ENCODE measurements at places on chromosomes 1 and 21.

- DNase-seq = no peak
These were observed 49.8 kb upstream of the RCC1 start for GRCh38 chr1:28456078-28456477.

- no peak for DNase-seq
These were observed 119.6 kb downstream of the ACTL8 start for GRCh38 chr1:17874710-17875109.

GRCh38 chr1:188281921-188282320, 1453.2 kb downstream of the PLA2G4A start:
- no peak for DNase-seq

DNA sequence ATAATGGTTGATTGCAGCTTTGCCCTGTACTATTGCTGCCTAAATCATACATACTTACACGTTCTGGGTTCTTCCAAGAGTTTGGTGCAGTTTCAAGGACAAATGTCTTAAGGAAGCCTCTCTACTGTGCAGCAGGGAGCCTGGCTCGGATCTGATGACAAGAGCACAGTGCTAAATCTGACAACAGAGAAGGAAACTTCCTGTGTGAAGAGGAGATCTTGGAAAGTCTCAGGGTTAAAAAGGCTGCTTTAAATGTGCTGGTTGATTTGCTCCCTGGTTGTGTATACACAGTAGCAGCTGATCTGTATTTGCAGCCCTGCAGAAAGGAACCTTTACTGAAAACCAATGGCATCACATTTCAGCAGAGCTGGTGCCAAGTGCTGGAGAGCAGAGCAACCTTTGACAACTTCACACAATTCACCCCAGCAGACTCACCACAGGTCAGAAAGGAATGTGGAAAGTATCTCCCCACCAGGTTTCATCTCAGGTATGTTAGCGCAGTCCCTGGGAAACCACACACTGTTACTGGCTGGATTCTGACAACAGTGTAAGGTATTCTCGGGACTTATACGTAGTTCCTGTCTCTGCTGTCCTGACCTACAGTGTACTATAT, 355.0 kb upstream of the ESRRG start:
- DNase-seq = no peak

- no peak for DNase-seq
These were observed 39.1 kb upstream of the AGL start for GRCh38 chr1:99811075-99811474.

- DNase-seq = no peak
These were observed 6.7 kb downstream of the ZNF648 start for GRCh38 chr1:182054698-182055326.

DNA sequence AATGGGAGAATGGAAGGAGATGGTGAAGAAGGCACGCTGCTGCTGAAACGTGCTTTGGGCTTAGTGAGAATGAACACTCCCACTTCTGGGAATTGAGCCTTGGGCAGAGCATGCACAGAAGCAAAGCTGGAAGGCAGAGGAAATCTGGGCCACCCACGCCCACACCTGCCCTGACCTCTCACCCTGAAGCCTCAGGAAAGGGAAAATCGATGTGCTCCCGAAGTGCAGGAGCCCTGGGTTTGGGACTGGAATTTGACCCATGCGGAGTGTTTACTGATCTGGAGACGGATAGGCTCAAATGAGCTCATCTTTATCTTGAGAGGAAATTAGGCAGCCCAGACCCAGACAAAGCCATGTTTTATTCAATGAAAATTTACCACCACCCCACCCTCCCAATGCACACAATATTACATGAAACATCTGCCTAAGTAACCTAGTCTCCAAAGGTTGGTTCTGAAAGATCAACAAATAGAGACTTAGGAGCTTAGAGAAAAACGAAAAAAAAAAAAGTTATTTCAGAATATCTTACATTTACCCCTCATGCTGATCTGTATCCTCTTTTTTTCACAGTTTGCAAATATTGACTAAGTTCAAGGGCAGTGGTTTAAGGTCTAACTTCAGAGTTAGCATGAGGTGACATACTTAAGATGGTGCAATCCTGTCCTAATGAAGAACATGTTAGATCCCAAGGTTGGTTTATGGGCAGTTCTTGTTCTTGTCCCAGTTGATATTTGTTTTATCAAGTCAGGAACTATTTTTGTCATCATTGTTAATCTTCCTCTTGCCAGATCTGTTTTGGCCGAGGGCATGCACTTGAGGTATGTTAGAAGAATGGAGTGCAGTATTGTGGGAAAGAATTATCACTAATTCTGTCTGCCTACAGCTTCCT, 63.0 kb downstream of the PROX1 start:
- no peak for DNase-seq

DNA sequence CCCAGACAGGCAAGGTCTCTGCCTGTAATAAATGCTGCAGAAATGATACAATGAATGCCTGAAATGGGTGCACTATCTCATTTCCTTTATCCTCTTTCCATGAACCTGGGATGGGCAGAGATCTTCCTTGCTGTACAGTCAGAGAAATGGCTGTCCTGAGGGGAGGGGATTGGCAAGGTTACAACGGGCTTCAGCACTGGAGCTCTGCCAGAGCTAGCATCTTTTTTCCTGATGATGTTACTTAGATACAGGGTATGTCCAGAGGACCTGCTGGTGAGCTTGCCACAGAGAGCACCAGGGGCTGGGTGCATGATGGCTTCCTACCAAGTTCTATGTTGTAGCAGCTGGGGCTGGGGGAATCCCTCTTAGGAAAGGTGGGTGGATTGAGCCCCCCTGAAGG, 115.1 kb downstream of the PLXNA2 start:
- DNase-seq = no peak

DNA sequence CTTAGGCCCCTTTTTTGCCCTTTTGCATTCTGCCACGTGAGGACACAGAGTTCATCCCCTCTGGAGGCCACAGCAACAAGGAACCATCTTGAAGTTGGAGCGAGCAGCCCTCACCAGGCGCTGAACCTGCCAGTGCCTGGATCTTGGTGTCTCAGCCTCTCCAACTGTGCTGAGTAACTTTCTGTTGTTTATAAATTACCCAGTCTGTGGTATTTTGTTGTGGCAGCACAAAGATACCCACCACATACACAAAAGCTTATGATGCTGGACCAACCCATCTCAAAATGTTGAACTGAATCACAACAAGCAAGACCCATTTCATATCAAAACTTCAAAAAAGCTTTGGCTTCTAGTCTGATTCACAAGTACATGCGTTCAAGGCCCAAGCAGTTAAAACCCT, 649.9 kb downstream of the KIF26B start:
- DNase-seq = no peak

DNA sequence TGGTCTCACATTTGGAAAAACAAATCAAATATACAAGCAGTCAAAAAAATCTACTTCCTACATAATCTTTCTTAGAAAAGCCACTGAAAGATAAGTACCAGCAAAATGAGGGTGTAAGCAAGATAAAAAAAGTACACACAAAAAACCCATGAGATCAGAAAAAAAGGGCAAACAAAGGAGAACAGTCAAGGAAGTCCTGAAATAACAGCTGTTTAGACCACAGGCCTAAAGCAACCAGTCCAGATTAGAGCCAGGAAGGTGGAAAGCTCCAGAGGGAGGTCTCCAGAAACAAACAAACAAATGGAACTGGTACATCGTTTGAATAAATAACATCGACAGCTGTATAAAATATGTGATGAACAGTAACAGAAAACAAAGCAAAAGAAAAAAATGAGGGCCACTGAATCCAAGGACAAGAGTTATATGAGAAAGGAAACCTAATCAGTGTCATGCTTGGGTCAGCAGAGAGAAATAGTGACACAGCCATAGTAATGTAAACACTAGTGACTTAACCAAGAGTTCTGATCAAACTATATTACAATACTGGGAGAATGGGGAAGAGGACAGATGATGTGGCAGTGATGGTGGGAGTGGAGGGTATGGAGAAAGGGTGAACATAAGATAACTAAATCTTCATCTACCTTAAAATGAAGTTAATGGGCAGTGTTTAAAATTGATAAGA, 67.5 kb downstream of the NVL start:
- no peak for DNase-seq

GRCh38 chr1:43763497-43763973, 56.2 kb downstream of the ST3GAL3 start:
- no peak for DNase-seq

GRCh38 chr1:98406352-98407088, 255.0 kb upstream of the SNX7 start:
- DNase-seq = no peak

GRCh38 chr1:172350856-172351255, 69.6 kb upstream of the C1orf105 start:
- no peak for DNase-seq

DNA sequence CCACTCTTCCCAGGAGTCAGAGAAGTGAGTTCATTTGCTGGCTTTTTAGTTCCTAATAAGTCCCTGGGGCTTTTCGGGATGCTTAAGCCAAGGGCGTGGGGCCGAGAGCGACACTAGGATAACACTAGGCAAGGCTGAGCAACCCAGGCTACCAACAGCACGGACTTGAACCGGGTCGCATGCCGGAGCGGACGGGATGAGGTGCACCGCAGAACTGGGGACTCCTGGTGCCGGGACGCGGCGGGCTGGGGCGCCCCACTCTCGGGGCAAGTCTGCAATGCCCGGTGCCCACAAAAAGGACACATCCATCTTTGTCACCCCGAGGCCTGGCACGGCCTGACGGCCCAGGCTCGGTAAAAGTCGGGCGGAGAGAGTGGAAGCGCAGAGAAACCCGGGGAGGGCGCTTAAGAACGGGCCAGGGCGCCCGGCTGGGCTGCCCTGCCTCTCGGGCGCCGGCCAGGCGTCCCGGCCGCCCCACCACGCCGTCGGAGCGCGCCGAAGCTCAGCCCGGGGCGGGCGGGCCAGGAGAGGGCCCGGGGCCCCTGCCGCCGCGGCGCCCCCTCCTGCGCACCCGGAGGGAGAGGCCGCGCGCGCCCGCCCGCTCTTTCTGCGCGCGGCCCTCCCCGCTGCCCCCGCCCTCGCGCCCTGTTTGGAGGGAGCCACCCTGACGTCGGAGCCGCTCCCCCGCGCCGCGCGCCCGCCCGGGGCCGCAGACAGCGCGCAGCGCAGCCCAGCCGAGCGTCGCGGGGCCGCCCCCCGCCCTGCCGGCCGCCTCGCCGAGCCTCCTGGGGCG, at the start of gene NBL1:
Gene NBL1, plus strand, starts transcription at position 710 of the 793 bp plus-strand sequence. CDS start 10,720 bp downstream, outside the sequence.
- no peak for DNase-seq

- DNase-seq = no peak
These were observed 159.5 kb downstream of the SLC45A1 start for GRCh38 chr1:8477166-8477982.

GRCh38 chr1:162161916-162162550, 92.5 kb downstream of the NOS1AP start:
- DNase-seq = no peak

DNA sequence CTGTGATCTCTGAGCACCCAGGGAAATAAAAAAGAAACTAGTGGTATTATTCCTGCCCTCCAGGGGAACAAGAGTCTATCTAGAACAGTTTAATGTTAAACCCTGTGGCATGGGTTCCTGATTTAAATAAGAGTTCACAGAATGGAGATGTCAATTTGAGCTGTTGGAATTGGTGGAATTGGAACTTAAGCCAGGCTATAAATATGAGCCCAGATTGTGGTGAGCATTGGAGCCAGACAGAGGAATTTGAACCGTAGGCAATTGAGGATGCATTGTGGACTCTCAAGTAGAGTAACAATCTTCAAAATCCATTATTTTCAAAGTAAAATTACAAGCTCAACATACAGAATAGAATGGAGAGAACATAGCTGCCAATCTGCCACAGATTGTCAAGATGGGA, 98.2 kb downstream of the NEK7 start:
- DNase-seq = no peak

GRCh38 chr1:246117066-246117791, 389.9 kb downstream of the SMYD3 start:
- no peak for DNase-seq

DNA sequence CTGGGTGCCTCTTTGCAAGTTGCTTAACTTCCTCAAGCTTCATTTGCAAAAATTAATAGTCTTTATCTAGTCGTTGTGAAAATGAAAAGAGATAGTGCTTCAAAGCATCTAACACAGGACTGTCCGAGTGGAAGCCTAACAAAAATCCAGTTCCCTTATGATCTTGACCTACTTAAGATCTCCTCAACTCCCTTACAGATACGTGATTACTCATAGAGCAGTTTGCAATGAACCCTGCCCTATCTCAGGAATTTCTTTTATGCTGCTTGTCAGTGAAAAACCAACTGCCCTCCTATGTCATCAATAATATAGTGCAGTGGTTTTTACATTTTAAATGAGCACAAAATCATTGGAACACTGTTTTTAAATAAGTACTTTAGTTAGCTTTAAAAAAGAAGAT, 314.3 kb downstream of the BACH1 start:
- no peak for DNase-seq

GRCh38 chr1:164576291-164577271, 17.6 kb downstream of the PBX1 start:
- no peak for DNase-seq

DNA sequence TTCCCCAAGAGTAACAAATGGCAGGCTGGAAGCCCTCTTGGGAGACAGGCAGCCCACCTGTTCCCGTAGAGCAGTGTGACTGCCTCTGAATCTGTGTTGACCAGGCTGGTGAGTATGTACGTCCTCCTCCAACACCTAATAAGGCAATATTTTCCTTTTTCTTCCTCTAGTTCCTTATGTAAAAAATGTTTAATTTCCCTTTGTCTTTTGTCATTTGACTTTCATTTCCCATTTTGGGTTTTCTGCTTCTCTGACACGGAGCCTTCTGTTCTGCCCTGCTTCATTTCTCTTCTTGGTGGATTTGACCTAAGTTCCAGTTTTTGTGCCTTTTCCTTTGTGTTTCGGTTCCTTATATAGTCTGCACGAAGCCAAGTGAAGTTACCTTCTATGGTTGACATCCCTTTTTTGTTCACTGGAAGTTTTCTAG, 65.8 kb upstream of the ATF3 start:
- DNase-seq = no peak

- DNase-seq = no peak
These were observed 8.9 kb upstream of the KCND3 start for GRCh38 chr1:111998332-111998731.

DNA sequence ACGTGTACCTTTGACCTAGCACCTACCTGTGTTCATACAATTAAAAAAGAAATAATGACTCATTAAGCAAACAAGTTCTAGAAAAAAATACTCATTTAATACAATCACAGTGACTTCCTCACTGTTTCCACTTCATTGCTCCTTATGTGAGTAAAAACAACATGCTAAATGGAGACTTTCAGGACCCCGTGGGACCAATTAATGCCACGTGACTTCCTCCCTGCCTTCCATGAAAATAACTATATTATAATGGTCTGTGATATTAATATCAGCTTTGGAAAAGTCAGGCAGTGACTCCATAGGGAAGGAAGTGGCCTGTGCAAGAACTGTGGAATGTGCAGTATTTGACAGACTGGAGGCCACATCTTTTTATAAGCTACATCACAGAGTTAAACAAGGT, 337.8 kb downstream of the HLX start:
- DNase-seq = no peak

- DNase-seq = no peak
These were observed 120.8 kb upstream of the RRP15 start for GRCh38 chr1:218164111-218164929.

Measured in esophagus squamous epithelium (tissue), 5 donors.